ENCODE measurements at places on chromosomes 6 and 20. TPM values are rescaled to one million over a fixed set of nuclear protein-coding genes. Genes with fewer than 3 reads are reported as not detected.

Gene POU3F2
- total RNA-seq, result 6.3 TPM

Gene FAXC
- 27.7 TPM for total RNA-seq

Gene PBX2
- 17.7 TPM for total RNA-seq

Gene TMEM74B
- 3.9 TPM for total RNA-seq

Gene IMPG1
- not detected for total RNA-seq

- no peak for DNase-seq
These were observed 172.3 kb upstream of the CDYL start for GRCh38 chr6:4603856-4604369.

GRCh38 chr20:2867081-2867864, 6.0 kb upstream of the PTPRA start:
- DNase-seq, result no peak

- DNase-seq, result peak; percentile 27
These were observed 1.2 kb downstream of the TGIF2 start for GRCh38 chr20:36574366-36575135.

DNA sequence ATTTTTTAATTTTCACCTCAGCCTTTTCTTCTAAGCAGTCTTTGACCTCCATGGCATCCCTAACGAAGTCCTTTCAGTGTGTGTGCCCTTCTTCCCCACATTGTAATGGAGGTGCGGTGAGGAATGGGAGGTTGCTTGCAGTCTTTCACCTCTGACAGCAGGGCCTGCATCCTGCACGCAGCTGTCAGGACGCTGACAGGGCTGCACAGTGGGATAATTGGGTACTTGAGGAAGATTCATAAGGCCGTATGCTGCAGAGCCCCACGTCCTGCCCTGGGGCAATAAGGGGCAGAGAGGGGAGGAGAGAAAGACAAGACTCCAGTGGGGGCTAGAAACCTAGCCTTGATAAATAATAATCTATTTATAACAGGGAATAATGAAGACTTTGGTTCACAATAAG, 184.7 kb downstream of the SAMD5 start:
- DNase-seq, result no peak

GRCh38 chr20:4244700-4245485, 229.5 kb upstream of the RNF24 start:
- no peak for DNase-seq

DNA sequence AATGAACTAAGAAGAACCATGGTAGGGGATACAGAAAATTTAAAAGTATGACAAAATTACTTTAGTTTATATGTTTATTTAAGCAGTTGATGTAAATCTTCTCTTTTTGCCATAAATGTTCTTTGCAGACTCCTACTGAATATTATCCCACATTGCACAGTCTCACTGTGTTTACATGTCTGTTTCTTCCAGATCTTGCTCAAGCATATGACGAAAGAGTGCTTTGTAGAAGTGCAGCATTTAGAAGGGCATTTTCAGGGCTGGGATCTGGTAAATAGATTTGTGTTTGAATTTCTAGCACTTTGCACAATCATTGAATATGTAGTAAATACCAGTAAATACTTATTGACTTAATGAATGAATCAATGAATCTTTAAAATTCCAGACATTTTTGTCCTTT, 152.0 kb upstream of the EPHA7 start:
- no peak for DNase-seq

GRCh38 chr6:165776691-165777090, 113.7 kb upstream of the PDE10A start:
- DNase-seq, result no peak

- no peak for DNase-seq
These were observed 4.9 kb downstream of the OLIG3 start for GRCh38 chr6:137489046-137490005.

GRCh38 chr6:144969602-144970272, 684.6 kb downstream of the UTRN start:
- no peak for DNase-seq

DNA sequence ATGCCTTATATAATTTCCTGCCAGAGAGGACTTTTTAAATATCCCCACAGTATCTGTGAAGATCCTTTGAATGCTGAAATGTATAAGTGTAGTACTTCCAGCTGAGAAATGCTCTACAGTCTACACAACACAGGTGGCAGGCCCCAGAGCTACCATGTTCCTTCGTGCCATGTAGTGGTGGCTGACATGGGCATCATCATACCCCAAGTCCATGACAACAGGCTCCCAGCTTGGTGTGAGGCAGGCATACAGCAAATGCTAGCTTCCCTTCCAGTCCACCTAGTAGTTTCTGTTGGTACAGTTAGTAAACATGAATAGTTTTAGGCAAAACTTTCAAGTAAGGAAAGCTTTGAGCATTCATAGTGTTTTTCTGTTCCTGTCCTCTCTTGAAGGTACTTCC, 61.2 kb upstream of the EMILIN3 start:
- no peak for DNase-seq

GRCh38 chr20:41701588-41702348, 83.6 kb upstream of the CHD6 start:
- no peak for DNase-seq

All from SK-MEL-5 (cell line).